Ovary (tissue), 10 donors: ENCODE measurements at places on chromosomes 11 and 22.

GRCh38 chr11:134406264-134407185 is 5.5 kb downstream of the B3GAT1 start:
- no peak for DNase-seq

DNA sequence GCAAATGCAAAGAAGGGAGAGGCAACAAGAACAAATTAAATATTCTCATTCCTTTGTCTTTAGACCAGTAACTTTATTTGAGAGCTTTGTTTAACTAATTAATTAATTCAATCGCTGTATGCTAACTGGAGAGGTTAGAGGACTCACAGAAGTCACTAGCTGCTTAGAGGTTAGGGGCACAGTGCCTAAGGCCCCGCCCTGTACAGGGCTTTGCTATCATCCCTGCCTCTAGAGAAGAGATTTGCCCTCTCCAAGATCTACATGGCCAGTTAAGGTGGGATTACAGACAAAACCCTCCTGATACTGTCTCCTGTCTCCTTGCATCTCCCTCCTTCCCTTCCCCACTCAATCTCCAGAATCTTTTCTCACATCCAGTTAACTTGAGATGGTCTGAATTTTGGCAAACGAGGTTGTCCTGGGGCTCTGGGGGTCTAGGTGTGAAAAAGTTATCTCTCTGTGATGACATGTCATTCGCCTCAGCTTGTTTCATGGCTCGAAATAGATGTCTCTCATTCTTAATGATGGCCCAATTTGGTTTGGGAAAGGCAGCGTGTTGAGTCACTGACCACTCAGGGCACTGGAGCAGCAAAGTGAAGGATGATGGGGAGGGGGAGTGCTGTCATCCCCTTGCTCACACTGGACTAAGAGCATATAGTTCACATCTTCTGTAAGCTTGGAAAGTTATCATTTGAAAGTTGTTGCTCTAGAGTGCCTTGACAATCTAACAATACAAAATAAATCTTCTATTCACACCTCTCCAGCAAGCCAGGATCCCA is 190.9 kb downstream of the KIRREL3 start:
- no peak for DNase-seq

GRCh38 chr11:112540261-112540660 is 279.6 kb upstream of the PLET1 start:
- no peak for DNase-seq

- DNase-seq, result no peak
Measured at GRCh38 chr11:60769273-60769672, 12.6 kb downstream of the MS4A15 start.
